ENCODE measurements at places on chromosomes 6 and 20.

DNA sequence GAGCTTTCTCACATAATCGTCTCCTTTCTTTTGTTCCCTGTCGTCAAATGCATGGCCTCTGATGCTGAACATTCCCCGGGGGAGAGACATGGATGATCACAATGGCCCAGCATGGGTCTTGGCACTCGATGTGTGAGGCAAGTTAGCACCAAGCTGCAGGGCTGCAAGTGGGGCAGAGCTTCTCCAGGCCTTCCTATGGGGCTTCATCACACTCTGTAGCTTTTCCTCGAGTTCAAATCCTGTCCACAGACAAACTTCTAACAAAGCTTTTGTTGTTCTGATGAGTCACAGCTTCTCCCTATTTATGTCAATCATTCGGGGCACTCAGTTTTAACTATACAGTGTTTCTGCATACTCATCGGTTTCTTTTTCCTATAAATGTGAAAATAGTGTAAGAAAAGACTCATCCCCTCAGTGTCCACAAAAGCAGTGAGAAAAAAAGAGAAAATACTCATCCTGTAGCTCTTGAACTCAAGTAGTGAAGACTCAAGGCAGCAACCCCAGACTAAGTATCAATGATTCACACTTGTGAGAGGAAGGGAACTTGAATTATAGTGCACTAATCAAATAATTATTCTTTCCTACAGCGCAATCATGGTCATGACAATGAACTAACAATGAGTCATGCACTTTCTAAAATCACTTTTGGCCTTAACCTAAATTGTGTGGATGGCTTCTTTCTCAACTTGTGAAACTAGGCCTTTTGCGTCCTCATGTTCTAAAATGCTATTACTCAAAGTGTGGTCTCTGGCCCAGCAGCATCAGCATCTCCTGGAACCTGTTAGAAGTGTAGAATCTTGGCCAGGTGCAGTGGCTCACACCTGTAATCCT is 68.4 kb upstream of the NOX3 start:
- no peak for DNase-seq

DNA sequence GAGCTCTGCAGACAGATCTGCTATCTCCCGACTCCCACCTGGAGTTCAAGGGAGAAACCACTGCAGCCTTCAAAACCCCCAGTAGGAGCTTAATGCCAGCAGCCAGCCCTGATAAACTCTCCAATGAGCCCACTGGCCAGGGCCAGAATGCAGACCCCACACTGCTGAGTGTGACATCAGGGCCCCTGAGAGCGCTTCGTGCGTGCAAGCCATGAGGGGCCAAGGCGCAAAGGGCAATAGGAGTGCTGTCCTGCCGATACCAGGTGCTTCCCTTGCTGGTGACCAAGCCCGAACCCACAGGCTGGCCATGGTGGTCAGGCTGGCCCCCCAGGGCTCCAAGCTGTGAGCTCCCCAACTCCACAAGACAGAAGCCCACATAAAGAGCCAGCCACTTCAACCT is 33.2 kb upstream of the CST7 start:
- DNase-seq: no peak

DNA sequence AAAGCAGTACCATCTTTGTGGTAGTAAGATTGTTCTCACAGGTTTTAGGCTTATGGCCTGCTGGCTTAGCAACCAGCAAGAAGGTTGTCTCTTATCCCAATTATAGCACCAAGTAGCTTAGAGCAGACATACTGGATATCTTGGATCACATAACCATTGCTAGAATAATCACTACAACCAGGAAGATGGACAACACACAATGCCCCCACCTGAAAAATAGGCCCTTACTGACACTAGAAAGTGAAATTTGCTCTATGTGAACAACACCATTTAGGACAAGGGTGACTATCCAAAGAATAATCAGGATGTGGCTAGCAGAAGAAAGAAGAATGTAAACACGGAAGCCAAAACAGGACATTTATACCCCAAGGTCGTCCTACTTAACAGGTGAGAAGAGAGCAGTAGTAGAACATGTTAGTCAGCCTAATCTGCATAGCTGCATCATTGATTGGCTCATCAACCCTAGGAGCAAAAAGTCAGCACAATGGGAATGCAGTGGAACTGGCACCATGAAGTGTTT is 172.7 kb upstream of the MARCKS start:
- no peak for DNase-seq

DNA sequence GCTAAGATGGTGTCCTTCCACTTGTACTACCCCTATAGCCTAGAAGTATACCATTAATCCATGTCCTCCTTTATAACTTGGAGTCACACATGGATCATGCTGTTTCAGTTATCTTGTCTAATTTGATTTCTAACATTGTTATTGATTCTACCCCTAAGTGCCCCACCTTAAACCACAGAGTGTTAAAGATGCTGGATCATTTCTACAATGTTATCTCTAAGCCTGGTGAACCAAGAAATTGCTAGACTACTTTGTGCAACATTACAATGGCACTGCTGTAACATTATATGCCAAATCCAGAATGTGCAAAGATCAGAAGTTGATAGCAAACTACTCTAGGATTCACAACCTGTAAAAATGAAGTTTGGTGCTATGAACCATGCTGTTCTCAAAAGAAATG is 1.7 kb downstream of the CGA start:
- no peak for DNase-seq

GRCh38 chr6:33692760-33693158 is 18.7 kb downstream of the UQCC2 start:
- no peak for DNase-seq

GRCh38 chr6:152360034-152360433 is 277.1 kb downstream of the SYNE1 start:
- no peak for DNase-seq

GRCh38 chr6:68279793-68280557 is 355.1 kb upstream of the ADGRB3 start:
- DNase-seq: no peak

DNA sequence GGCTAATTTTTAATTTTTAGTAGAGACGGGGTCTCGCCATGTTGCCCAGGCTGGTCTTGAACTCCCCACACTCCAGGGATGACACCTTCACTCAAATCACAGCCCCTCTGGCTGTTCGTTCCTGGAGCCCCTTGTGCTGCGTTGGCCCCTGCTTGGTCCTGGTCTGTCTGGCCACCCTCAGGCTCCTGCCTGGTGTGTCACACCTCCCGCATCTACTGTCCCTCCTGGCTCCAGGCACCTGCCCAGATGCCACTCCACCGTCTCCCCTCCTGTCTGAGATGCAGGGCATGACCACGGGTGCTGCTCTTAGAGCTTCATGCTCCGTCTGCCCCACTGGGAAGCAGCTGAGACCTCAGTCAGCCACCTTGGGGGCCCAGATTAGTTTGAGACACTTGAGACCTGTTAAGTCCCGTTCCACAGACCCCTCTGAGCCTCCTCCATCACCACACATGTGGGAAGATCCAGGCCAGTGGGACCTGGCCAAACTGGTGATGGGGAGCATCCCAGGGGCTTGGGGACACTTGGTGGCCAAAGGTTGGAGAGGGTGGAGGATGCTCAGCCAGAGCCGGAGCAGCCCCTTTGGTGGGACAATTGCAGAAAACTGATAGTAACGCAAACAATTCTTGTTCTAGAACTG is 21.9 kb upstream of the NPBWR2 start:
- DNase-seq: no peak

- DNase-seq: no peak
These were observed 164.1 kb upstream of the JAG1 start for GRCh38 chr20:10837901-10838300.

All from NCI-H2107 (cell line).